GM23248 (cell line): ENCODE measurements at places on chromosomes 7 and 10.

- peak; percentile 91 for DNase-seq
Observed at GRCh38 chr7:22726345-22726906, 574 bp upstream of the IL6 start.

- peak; percentile 68 for DNase-seq
Observed at GRCh38 chr10:102814873-102815661, 22.1 kb downstream of the CYP17A1 start.

DNA sequence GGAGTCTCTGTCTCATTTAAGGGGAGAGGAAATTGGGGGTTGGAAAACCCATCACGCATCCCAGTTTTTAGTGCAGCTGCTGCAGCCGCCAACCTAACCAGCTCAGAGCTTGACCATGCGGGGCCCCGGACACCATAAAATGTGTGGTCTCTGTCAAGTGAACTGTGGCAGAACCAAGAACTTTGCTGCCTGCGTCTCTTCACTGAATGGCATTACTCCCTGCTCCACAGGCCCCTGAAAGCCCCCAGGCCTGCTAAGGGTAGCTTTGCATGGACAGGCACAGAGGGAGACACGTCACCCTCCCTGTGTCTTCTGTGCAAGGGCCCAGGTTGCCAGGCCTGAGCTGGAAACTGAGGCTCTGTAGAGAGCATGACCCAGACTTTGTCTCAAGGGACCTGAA lies 144.6 kb upstream of the GPR26 start:
- DNase-seq = no peak

GRCh38 chr10:113613977-113614690 lies 49.7 kb downstream of the NRAP start:
- no peak for DNase-seq

GRCh38 chr10:7409732-7410168 lies 1.1 kb downstream of the SFMBT2 start:
- DNase-seq = peak; percentile 21

DNA sequence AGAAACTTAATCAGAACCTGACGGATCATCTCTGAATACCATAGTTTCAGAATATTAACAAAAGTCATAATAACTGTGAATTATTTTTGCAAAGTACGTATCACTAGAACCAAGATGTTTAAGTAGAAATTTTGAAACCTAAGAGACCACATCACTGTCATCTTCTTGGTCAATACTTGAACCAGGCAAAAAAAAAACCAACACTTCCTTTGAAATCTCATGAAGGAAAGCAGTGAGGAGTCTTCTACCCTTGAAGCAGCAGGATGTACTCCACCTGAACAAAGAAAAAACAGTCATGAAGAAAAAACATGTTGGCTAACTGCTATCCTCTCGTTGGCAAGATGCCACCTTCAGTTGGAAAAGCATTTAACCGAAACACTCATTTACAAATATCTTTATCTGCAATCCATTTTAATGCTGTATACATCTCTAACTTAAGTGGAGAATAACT lies 82.4 kb downstream of the SRPK2 start:
- no peak for DNase-seq

DNA sequence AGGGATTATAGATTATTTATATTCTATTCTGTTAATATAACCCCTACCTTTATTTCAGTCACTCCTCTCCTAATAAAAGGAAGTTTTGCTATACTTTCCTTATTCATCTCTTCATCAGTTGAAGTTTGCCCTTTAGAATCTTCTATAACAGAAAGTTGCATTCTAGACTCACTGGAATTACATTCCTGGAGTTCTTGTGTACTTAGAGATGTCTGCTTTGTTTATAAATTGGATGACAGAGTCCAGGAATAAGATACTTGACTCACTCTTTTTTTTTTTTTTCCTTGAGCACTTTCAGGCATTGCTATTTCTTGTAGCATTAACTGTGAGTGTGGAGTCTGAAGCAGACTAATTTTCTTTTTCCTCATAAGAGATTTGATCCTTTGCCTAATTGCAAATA lies 640.8 kb downstream of the XPNPEP1 start:
- peak; percentile 83 for DNase-seq

- DNase-seq = no peak
Observed at GRCh38 chr7:121741896-121742295, 131.1 kb upstream of the PTPRZ1 start.

DNA sequence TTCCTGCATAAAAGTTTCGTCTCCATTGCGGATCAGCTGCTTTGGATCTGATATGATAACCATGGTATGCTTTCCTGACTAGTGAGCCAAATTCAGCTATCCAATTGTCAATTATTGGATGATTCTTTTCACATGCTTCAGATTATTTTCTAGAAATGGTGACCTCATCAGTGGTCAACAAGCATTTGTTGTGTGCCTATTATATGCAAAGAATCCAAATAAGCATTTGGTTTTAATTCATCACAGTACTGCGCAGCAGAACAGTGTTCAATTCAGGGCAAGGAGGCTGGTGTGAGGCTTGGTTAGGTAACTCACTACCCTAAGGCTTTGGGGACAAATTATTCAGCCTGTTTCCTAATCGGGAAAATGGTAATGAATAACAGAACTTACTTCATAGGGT lies 200.5 kb downstream of the SKAP2 start:
- DNase-seq = peak; percentile 40

DNA sequence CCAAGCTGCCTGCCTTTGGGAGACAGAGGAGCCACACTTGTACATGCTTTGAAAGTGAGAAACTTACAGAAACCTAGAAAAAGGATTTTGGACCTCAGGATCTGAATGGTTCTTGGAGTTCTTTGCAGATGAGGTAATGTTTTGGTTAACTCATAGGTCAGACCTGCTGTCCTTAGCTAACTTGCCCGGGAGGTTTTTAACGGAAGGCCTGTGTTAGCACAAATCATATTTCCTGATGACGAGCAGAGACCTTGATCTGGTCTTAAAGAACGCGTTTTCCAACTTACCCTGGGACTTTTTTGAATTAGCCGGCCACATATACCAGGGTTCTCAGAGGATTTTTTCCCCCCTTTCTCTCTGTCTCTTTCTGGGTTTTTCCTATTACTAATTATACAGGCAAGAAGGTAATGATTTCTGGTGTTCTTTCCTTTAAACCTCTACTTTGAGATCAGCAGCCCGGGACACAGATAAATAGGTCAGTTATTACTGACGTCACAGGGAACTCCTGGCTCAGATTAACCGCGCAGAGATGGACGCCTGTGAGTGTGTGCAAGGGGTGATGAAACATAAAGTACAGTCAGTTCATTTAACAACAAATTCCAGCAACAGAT lies 101.7 kb upstream of the KLF6 start:
- peak; percentile 94 for DNase-seq
